ENCODE measurements at places on chromosomes 16 and 17.
A peak's percentile ranks its signal among the peaks of the same experiment; 100 is the strongest.

- DNase-seq = no peak
Observed at GRCh38 chr16:2883458-2883908, 468 bp downstream of the FLYWCH2 start.

- DNase-seq = no peak
Observed at GRCh38 chr16:50627419-50627818, 53.7 kb downstream of the SNX20 start.

GRCh38 chr17:79401704-79402674 lies 208.9 kb downstream of the RBFOX3 start:
- no peak for DNase-seq

GRCh38 chr17:8856869-8857575 lies 10.5 kb downstream of the PIK3R6 start:
- DNase-seq = peak; percentile 34

DNA sequence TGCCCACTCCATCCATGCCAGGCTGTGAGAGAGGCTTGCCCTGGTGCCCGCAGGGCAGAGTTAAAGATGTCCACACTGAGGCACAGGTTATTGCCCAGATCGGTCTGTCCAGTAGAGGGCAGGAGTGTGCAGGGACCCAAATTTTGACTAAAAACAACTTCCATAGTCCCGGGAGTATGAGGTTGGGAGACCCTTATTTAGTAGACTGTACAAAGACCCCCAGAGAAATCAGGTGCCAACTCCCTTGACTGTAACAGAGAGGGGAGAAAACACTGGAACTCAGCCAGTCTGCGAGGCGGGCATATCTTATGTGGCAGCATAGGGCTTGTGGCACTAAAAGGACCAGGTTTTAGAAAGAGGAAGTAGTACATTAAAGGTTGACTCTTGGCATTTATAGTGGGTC lies 43.4 kb downstream of the HNF1B start:
- DNase-seq = peak; percentile 63

GRCh38 chr17:77594416-77595209 lies 363.9 kb upstream of the TNRC6C start:
- DNase-seq = peak; percentile 36

DNA sequence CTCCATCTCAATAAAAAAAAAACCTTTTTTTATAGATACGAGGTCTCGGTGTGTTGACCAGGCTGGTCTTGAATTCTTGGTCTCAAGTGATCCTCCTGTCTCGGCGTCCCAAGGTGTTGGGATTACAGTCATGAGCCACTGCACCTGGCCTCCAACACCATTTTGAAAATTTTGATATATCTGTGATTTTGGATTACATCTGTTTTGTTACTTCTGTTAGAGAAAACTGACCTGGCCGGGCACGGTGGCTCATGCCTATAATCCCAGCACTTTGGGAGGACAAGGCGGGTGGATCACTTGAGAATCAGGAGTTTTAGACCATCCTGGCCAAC lies 18.6 kb downstream of the RMI2 start:
- DNase-seq = no peak

DNA sequence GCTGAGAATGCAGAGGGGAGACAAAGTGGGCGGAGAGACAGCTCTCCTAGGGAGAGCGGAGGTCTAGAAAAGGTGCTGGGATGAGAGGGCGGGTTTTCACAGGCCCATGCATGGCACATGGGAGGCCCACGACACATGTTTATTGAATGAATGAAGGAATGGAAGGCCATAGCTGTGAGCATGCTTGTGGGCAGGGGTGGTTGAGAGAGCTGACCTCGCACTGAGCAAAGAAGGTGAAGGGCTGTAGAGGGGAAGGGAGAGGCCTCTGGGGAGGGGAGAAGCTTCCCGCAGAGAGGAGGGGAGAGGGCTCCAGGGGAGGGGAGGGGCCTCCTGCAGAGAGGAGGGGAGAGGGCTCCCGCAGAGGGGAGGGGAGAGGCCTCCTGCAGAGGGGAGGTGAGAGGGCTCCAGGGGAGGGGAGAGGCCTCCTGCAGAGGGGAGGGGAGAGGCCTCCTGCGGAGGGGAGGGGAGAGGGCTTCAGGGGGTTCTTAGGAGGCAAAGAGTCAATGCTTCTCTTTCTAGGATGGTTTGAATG lies 27.3 kb downstream of the SDK2 start:
- no peak for DNase-seq

GRCh38 chr17:41521574-41522261 lies 3.0 kb upstream of the KRT15 start:
- no peak for DNase-seq

DNA sequence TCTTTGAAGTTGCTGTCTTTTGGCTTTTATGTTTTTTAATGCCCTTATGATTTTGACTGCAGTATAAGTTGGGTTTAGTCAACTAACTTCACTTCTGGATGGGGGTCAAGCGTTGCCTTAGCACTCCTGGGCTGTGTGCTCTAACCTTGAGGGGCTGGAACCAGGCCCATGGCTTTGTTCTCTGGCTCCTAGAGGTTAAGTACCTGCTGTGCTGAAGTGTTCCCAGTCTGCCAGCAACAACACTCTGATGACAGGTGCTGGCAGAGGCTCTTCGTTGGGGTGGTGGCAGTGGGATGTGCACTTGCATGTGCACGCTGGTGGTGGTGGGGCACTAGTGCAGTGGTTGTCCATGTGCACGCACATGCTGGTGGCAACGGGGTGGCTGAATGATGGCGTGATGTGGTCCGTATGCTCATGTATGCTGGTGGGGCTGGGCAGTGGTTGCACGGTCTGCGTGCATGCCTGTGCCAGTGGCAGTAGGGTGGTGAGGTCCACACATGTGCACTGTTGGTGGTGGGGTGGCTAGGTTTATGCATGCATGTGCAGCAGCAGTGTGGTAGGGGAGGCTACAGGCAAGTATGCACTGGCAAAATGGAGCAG lies 447.8 kb upstream of the GOT2 start:
- DNase-seq = no peak

GRCh38 chr17:79919862-79920720 lies 80.9 kb upstream of the CBX4 start:
- no peak for DNase-seq

GRCh38 chr17:57531648-57532504 lies 213.2 kb downstream of the CCDC182 start:
- no peak for DNase-seq

DNA sequence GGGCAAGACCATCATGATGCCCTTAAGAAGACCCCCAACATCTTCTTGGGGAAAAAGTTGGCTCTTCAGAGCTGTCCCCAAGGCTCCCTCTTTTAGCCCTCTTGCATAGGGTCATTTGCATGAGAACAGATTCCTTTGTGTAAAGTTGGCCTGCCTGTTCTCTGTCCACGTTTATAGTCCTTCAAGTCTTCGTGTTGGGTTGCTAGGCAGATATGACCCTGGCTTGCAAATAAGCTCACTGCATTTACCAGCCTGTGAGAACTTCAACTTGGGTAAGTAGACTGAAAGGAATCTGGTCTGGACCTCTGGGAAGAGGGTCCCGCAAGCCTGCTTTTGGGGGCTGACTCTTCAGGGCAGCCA lies 2.9 kb downstream of the ARSG start:
- no peak for DNase-seq

- no peak for DNase-seq
Observed at GRCh38 chr16:54687043-54687899, 243.4 kb upstream of the IRX5 start.

DNA sequence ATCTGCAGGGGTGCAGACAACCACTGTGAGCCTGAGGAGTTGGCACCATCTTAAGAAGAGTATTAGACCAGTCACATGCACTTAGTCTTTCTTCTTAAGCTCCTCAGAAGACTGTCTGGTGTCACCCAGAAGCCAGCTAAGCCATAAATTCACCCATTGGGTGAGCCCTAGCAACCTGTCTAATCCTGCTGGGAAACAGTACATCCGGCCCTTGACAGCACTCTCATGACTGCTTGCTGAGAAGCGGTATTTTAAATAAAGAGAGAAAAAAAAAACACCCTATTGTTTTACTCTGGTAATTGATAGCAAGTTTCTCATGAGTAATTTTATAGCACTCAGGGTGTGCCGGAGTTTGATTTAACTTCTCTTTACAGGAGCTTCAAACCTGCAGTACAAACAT lies 134.7 kb downstream of the SOX9 start:
- no peak for DNase-seq

- DNase-seq = peak; percentile 66
Observed at GRCh38 chr17:42683407-42684034, 1.2 kb downstream of the CNTNAP1 start.

DNA sequence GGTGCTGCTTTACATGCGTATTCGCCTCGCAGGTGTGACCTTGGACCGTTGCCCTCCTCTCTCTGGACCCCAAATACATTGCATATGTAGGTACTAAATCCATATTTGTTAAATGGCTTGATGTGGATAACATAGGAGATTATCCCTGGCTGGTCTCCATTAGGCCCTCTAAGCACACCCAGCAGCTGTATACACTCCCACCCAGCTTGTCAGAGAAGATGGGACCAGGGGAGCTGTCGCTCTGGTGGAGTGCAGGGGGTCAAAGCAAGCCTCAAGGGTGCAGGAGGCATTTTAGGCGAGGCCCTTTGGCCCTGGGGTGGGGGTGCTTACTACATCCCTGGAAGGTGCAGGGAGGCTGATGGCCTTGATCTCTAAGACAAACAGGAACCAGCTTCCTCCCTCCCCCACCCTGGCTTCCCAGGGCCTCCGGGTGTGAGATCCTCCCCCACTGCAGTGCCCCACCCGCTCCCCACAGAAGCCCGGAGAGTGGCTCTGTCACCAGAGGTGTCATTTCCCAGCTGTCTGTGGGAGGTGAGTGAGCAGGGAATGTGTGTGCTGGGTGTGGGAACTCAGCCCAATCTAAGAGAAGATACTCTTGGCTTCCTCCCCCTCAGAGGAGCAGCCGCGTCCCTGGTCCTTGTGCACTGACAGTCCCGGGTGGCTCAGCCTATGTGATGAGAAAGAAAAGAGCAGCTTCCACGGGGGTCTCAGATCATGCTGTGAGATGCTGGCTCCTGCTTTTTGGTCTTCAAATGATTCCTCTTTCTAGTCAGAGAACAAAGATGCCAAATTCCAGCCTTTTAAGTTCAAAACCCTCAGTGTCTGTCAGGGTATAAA lies 1.4 kb upstream of the VAMP2 start:
- peak; percentile 59 for DNase-seq

GRCh38 chr17:50311483-50311882 lies 34.4 kb upstream of the XYLT2 start:
- no peak for DNase-seq

- no peak for DNase-seq
Observed at GRCh38 chr17:77963441-77963840, 4.9 kb downstream of the TNRC6C start.

All from ecto neural progenitor cell (in vitro differentiated cells).